ENCODE measurements at places on chromosomes 3 and 15.

- DNase-seq: no peak
Observed at GRCh38 chr15:63329567-63330350, 51.9 kb downstream of the CA12 start.

DNA sequence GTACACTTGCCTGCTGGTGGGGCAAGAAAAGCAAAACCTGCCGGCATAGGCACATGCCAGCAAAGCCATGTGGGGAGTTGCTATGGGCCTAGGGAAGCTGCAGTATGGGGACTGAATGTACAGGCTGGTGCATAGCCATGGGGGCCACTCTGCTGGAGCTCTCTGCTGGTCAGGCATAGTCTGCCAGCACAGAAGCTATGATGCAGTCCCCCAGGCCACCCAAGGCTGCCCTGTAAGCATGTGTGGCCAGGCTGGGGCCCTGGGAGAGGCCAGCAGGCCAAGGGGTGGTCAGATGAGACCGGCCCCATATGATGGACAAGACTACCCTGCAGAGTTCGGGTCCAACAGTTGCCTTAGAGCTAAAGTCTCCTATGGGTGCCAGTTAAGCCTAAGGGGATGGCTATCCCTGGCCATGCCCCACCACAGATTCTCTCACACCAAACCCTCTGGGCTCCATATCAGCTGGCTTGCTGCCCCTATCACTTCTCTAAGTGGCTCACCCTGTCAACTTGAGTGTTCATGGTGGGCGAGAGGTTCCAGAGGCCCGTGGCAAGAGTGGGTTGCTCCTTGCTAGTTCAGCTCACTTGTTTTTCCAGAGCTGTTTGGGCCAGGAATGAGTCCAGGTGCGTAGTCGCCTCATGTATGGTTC lies 41.8 kb downstream of the CEP63 start:
- DNase-seq: no peak

DNA sequence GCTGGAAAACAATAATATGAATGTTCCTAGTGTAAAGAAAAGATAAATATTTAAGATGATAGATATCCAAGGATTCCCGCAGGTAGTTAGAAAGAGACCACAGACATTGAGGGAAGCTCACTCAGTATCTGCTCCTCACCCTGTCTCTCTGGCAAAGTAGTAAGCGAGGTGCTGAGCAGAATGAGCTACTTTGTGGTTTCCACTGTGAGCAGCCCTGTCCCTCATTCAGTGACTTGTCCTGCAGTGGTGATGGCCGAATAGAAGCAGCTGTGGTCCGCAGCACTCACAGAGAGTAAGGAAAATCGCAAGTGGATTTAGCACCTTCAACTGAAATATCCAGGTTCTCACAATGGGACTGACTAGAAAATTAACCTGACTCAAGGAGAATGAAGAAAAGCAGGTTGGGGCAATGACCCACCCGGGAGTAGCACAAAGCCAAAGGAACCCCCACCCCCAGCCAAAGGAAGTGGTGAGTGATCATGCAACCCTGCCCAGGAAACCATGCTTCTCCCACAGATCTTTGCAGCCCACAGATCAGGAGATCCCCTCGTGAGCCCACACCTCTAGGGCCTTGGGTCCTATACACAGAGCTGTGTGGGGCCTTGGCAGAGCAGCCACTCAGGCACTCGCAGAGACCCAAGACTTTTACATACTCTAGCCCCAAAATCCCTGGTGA lies 21.8 kb upstream of the SLC25A38 start:
- no peak for DNase-seq

GRCh38 chr3:174958671-174959328 lies 99.7 kb downstream of the NAALADL2 start:
- DNase-seq: no peak

DNA sequence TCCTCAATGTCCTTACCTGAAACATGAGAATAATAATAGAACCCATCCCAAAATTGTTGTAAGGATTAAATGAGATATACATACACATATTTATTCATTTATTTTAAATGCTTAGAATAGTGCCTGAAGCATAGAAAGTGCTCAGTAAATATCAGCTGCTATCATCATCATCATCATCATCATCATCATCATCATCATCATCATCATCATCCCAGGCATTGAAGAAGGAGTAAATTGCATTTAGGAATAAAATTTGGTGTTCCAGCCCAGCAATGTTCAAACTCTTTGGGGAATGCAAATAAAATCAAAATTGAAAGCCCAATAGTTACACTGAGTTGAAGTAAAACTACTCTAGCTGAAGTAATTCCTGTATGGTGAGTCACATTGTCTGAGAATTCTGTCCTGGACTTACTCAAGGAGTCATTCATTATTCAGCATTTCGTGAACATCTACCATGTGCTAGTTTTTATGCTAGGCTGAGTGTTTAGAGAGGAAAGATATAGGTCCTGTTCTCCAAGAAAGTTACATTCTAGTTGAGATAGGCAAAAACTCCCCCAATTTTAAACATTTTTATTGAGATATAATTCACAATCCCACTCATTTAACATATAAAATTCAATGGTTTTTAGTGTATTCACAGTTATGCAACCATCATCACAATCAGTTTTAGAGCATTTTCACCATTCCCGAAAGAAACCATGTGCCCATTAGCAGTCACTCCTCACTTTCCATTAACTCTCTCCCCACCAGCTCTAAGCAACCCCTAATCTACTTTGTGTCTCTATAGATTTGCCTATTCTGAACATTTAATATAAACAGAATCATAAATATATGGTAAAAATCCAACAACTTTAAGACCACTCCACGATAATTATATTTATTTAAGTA lies 107.2 kb downstream of the FRMD5 start:
- no peak for DNase-seq

- no peak for DNase-seq
Observed at GRCh38 chr15:96363707-96364106, 33.2 kb downstream of the NR2F2 start.

- no peak for DNase-seq
Observed at GRCh38 chr3:138349926-138350665, 1.7 kb downstream of the MRAS start.

- DNase-seq: no peak
Observed at GRCh38 chr3:139532976-139533375, 6.6 kb downstream of the RBP1 start.

DNA sequence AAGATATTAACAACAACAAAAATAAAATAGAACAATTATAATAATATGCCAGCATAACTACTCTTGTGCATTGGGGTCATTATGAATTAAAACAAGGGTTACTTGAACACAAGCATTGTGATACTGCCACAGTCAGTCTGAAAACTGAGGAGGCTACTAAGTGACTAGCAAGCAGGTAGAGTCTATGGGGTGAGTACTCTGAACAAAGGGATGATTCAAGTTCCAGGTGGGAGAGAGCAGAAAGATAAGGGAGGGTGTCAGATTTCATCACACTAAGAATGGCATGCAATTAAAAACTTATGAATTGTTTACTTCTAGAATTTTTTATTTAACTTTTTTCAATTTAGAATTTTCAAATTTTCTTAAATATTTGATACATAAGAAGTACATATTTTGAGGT lies 754.4 kb upstream of the GOLIM4 start:
- no peak for DNase-seq

- no peak for DNase-seq
Observed at GRCh38 chr3:140599496-140599895, 78.4 kb upstream of the TRIM42 start.

DNA sequence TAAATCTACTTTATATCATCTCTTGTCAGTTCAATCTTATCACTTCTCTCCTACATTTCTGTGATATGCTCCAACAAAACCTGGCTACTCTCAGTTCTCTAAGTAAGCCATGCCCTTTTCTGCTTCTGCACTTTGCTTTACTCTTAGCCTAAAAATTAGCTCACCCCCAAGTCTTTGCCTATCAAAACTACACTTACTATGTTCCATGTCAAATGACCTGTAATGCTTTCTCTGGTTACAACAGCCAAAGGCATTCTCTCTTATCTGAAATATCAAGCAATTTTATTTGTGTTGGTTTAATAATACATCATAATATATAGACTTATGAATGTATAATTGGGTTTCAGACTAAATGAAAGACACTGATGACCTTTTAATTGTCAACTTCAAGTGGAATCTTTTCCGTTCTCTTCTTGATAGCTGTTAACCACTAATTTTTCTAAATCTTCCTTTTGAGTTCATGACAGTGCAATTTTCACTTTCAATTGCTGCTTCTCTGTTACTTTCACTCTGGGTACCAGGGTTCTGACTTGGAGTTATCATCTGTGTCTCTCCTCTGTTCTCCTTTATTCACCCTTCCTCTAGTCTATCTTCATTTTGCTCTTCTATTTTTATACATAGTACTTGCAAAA lies 619.0 kb upstream of the GOLIM4 start:
- no peak for DNase-seq

GRCh38 chr3:194718079-194718478 lies 32.4 kb downstream of the FAM43A start:
- DNase-seq: no peak

DNA sequence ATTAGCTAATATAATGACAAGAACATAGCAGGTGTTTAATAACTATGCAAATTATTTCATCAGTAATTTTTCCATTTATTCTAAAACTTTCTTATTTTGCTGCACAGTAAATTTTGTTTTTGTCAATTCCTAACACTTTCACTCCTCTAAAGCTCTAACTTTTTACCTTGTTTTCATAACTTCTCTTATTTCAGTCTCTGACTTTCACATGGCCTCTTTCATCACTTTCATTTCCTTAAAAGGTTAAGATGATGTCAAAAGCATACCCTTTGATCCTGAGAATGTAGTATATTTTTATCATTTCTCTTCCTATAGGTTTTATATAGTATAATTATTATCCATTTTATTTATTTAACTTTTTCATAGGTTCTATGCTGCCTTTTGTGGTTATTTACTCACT lies 1325.8 kb upstream of the ALCAM start:
- no peak for DNase-seq

DNA sequence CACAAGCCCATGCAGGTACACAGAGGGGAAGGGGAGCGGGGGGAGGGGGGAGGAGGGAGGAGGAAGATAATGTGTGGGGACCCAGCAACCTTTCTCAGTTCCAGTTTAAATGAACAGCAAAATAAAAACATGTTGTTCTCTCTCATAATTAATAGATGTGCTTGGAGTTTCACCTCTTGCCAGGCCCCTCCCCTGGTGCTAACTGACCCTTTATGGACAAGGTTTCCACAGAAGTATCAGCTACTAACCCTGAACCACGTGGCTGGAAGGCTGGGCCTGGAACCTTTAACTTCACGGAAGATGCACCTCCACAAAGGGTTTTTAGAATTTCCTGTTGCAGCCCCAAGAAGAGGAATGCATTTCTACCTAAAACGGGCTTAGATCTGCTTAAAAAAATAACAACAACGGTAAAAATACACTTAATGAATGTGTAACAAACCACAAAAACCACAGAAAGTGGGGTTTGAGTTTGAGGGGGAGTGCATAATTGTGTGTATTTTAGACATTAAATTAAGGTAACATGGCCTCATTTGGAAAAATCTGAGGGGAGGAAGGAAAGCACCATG lies 14.8 kb upstream of the SMAD3 start:
- DNase-seq: no peak

GRCh38 chr15:41932511-41933289 lies 38.8 kb upstream of the SPTBN5 start:
- DNase-seq: no peak

DNA sequence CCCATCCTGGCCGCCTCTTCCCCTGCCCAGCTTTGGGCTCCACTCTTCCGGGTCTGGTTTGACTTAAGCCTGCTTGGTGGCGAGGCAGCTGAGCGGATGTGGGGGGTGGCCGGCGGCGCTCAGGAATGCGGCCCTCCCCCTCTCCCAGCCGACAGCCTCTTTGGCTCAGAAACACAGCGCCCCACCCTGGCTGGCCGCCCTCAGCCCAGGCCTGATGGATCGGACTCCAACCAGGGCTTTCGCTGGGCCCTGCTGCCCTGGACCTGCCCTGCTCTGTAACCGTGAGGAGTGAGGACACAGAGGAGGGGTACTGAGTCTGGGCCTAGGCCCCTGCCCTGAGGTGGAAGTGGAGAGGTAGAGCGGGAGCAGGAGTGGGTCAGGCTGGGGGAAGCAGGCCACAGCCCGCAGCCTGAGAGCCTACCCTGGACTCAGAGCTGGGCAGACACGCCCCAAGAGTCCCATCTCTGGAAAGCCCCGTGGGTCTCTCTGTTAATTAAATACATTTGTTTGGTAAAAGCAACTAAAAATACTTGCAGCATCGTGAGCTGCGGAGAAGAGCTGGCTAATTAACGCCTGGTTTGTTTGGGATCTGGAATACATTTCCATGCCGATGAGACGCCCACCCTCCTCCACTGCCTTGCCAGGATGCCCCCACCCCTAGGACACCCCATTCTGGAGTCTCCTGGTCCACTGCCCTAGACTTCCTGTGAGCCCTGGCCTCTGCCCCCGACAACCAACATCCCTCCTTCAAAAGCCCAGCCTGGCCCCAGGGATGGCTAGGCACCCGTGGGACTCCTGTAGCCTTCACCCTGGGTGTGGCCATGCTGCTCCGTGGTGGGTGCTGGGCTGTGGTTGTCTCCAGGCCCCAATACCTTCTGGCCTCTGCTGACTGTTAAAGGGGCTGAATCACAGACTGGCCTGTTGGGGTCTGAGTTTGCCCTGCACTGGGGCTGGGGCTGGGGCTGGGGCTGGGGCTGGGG lies 19.6 kb downstream of the PLXNA1 start:
- DNase-seq: peak; percentile 61

DNA sequence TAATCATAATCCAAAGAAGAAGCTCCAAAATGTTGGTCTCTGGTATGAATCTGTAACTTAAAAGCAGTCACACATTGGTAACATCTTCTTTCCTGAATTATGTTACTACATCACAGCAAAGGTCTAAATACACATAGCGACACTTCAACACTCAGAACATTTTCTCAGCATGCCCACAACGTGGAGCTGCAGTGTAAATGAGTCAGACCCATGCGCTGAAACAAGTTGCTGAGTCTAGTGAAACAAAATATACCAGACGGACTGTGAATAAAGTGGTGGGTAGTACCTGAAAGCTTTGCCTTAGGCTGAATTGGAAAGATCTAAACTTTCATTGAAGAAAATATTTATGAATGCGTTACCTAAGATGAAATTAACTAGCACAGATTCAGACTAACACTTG lies 33.2 kb upstream of the GOLGA8B start:
- no peak for DNase-seq

GRCh38 chr3:151501171-151501922 lies 40.5 kb upstream of the IGSF10 start:
- DNase-seq: no peak

- peak; percentile 72 for DNase-seq
Observed at GRCh38 chr3:46923559-46924350, 46.2 kb downstream of the PTH1R start.

- DNase-seq: no peak
Observed at GRCh38 chr3:108879915-108880314, 57.3 kb downstream of the TRAT1 start.

DNA sequence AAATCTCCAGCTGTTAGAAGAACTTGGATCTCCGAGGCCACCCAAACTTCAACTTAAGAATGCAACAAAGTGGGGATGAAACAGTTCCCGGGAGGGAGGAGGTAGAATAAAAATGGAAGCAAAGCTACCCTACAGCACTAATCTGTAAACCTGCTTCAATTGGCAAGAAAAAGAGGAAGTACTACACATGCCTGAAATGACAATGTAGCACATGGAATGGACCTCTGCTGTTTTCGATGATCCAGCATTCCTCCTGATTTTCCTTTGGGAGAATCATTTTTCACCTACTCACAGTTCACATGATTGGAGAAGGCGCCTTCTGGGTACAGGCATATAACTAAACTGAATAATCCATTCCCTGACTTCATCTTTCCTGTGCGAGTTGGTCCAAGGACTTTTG lies 1081.5 kb downstream of the FHIT start:
- no peak for DNase-seq

Data from glutamatergic neuron (in vitro differentiated cells).